ENCODE measurements at places on chromosomes 4 and X.

DNA sequence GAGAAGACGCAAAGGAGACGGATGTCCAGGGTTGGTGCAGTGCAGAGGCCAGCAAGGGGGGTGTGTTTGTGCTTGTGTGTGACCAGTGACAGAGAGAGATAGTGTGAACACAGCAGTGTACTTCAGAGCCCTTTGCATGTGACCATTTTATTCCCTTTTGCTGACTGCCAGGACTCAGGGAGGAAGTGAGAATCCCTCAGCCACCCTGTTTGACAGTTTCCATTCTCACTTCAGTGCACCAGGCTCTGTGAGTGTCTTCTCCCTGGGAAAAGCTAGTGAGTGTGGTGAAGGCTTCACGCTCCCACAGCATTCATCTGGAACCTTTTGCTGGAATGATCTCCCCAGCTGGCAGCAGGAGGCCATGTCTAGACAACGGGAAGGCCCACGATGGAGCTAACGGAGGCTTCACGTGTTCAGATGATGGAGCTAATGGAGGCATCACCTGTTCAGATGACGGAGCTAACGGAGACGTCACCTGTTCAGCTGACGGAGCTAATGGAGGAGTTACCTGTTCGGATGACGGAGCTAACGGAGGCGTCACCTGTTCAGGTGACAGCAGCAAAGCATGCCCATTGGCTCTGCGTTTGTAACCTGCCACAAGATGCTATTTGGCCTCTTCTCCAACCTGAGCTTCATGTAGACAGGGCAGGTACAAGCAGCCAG, 195.4 kb downstream of the AFAP1 start:
- no peak for DNase-seq

DNA sequence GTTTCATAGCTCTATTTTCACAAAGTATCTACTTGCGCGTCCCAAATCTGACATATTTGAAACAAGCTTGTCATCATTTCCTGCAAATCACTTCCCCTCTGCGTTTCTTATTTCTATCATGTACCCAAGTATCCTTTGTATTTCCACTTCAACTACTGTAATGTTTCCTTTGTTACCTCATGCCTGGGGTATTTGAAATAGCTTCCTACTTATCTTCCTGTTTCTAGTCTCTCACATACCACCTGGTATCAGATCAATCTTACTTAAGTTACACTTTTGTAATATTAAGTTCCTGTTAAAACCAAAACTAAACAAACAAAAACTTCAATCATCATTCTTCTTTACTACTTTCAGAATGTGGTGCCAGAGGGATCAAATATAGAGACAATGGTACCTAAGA, 93.6 kb upstream of the SMAD1 start:
- DNase-seq, result no peak

DNA sequence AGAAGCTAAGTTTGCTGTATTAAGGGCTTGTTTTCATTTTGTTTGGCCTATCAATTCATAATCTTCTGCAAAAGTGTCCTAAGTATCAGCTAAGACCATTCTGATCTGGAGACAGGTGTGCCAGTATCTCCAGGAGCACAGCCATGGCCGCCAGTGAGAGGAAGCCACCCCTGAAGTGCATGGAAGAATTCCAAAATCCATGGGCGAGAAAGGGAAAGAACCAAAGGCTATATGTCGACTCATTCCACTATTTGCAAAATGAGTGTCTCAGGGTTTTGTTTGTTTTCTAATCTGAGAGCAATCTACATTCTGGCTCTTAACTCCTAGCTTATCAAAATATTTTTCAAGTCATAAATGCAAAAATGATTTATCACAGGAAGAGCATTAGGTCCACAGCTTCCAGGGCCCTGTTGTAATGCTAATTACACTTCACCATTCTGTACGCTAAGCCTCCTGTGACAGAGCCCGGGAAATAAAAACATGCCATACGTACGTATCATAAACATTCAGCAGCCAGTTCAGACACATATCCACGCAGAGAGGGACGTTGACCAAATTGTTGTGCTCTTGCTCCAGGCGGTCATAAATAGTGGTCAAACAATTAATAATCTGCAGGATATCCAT, 137.3 kb upstream of the FTHL17 start:
- DNase-seq, result no peak

DNA sequence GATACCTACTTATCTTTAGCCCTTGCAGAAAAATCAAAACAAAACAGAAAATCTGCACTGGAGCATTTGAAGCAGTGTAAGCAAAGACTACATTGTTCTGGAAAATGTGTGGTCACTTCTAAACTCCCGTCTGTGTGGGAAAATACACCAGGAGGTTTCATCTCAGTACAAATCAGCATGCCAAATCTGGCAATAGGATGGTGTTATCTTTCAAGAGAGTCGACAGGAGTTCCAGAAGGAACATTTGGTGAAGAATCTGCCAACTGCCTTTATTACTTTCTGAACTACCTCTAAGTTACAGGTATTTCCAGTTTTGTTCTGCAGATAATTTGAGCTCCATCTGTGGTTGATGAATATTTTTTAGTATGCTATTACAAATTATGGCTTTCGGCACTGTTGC, 1348.0 kb downstream of the RAPGEF2 start:
- peak; percentile 88 for DNase-seq

DNA sequence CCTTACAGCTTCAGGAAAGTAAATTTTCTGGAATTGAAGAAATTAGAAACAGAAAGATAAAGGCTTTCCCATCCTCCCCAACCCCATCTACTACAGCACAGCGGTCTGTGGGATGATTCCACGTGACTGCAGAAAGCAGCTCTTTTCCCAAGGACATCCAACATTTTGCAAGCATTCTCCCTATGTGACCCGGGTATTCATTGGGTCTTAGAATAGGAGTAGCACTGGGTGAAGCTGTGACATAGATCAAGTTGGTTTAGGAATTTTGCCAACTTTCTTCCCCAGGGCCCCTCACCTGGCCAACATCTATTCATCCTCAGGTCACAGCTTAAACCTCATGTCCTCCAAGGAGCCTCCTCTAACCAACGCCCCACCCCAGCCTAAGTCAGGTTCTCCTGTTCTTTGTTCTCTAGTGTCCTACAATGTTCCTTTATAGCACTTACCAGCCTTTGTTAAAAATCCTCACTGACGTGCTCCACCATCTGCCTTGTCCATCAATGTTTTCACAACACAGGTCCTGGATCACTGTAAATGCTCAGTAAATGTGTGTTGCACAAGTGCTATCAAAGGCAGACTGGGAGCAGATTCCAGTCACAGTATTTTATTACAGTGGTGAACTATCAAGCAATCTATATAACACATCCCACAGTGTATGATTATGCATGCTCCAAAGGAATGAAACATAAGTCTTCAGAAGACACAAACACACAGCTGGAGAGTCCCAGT, 80.9 kb upstream of the MTM1 start:
- no peak for DNase-seq

- DNase-seq, result no peak
These were observed 98.8 kb downstream of the CDS1 start for GRCh38 chr4:84681486-84682274.

- no peak for DNase-seq
These were observed 90.1 kb downstream of the CLCN4 start for GRCh38 chrX:10246846-10247245.

DNA sequence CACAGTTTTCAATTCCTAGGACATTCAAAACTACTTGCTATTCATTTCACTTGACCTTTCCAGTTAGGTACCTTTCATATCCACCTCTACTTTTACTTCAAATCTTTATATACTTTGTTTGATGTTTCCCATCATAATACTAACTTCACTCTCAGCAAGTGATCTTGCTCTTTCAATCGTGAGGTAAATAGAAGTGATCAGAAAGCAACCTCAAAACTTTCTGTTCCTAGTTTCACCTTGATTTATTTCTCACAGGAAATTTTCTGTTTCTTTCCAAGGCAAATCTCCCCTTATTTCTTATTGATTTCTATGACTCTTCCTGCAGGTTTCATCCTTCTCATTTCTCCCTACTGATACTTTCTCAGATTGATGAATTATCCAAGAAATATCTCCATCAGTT, 623.5 kb downstream of the FSTL5 start:
- DNase-seq, result no peak

- no peak for DNase-seq
These were observed 17.5 kb downstream of the PTTG2 start for GRCh38 chr4:37977471-37978247.

DNA sequence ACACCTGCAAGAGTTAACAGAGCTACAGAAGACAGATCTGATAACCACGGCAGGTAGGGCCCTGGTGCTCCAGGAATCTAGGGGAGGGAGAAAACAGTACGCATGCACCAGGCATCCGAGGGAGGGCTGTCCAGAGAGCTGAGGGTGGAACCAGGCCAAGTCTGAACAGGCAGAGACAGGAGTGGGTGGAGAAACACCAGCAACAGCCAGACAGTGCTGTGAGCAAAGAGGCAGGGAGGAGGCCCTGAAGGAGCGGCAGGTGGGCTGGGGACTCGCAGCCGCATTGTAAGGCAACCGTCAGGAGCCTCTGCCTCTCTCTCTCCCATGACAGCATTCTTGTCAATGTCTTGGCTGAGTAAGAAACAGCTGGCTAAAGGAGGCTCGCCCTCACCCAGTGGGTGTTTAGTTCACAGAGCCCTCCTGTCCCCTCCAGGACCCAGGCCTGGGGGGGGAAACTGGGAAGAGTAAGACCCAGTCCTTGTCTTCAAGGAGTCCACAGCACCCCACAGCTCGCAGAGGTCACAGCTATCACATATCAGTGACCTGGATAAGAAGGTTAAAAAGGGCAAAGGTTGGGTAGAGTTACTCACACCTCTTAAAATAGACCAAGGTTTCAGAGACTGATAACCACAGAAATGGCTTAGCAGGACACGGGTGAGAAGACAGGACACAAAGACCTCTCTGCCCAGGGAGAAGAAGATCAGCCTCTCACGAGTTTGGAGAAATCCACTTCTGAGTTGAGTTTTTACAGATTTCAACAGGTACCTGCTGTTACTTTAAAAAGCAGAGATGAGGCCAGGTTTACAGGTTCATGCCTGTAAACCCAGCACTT, 10.5 kb downstream of the ACSL1 start:
- DNase-seq, result no peak

DNA sequence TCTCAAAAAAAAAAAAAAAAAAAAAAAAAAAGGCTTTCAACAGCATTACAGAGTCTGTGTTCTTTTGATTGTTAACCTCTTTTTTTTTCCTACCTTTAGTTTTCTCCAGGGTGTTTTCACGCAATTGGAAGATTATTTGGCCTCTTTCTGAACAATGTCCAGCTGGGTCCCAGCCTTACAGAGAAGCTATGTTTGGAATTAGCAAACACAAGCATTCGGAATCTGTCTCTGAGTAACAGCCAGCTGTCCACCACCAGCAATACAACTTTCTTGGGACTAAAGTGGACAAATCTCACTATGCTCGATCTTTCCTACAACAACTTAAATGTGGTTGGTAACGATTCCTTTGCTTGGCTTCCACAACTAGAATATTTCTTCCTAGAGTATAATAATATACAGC, 13.3 kb downstream of the TLR3 start:
- no peak for DNase-seq

GRCh38 chr4:40848940-40849339, 99.2 kb downstream of the NSUN7 start:
- DNase-seq, result no peak

GRCh38 chr4:133148690-133149363, at the start of gene PCDH10:
Gene PCDH10, plus strand, starts transcription at chr4:133149294. Its CDS starts 847 bp downstream, at chr4:133150141.
- DNase-seq, result no peak

- DNase-seq, result no peak
These were observed 317.4 kb downstream of the IQCM start for GRCh38 chr4:149498246-149498645.

GRCh38 chr4:158131027-158131426, 41.8 kb downstream of the GASK1B start:
- DNase-seq, result no peak

DNA sequence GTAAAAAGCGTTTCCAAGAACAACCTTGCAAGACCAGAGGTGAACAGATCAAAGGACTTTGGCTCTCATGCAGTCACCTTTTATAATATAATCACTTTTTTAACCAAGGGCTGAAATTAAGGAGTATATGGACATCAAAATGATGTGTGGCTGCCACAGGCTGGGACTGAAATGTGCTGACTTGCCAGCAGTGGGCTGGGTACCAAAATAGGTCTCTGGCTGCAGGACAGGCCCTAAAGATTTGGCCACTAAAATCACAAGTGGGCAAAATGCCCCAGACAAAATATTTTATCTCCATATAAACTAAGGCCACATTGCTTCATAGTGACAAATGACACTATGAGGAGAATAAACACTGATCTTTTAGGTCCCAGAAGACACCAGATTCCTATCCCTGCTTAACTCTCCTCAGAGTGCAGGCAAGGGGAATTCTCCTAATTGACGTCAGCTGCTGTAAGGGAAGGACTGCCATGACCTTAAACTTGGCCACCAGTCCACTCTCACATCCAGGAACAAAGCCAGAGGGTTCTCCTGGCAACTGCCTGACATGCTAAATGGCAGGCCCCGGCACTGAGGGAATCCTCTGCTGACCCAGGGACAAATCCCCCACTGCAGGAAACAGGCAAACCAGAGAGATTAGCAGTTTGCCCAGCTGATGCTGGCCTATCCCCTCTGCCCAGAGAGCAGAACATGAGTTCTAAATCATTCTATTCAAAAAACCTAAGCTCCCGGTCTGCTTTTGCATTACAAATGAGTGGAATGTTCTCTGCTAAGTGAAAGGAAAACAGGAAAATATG, 155.8 kb downstream of the PPP3CA start:
- DNase-seq, result peak; percentile 20

GRCh38 chrX:143581240-143581639, 54.7 kb downstream of the SLITRK4 start:
- no peak for DNase-seq

GRCh38 chr4:58163156-58163555, 1053.0 kb upstream of the IGFBP7 start:
- no peak for DNase-seq

- DNase-seq, result no peak
These were observed 1176.2 kb upstream of the IGFBP7 start for GRCh38 chr4:58286335-58286734.

DNA sequence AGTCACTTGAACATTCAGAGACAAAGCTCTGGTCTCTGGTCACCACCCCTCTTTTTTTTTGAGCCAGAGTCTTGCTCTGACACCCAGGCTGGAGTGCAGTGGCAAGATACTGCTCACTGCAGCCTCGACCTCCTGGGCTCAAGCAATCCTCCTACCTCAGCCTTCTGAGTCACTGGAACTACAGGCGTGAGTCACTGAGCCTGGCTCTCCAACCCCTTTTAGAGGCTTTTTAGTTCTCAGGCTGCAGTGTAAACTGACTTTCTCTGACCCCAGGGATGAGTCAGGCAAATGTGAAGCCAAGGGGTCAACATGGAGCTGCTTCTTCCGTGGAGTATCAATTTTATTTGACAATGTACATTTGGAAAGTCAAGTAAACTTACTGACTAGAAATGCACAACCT, 229.2 kb downstream of the PTTG2 start:
- no peak for DNase-seq

- DNase-seq, result no peak
These were observed 652.9 kb downstream of the ADGRL3 start for GRCh38 chr4:61853041-61853440.

GRCh38 chr4:19756661-19757060, 495.0 kb upstream of the SLIT2 start:
- no peak for DNase-seq

- DNase-seq, result no peak
These were observed 15.6 kb upstream of the BBS12 start for GRCh38 chr4:122716825-122717448.

GRCh38 chr4:99915449-99915848, 21.2 kb upstream of the LAMTOR3 start:
- DNase-seq, result no peak

GRCh38 chr4:87758270-87758669, 41.1 kb upstream of the IBSP start:
- DNase-seq, result no peak
